C1 segment of cervical spinal cord (tissue), 14 donors: ENCODE measurements at places on chromosomes 16 and 17.

DNA sequence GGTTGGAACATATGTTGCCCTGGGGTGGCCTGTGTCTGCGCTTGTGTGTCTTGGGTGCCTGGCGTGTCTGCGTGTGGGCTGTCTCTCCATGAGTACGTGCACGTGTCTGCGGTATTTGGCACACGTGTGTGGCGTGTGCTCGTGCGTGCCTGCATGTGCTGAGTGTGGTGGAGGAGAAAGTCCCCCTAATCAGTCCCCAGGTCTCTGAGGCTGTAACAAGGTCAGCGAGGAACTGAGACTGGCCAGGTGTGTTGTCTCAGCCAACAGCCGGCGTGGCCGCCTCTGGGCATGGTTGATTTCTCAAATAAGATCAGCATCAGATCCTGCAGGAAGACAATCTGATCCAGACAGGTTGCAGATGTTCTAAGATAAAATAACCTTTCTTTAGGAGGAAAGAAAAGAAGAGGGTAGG, 3.5 kb upstream of the CPNE7 start:
- no peak for DNase-seq

DNA sequence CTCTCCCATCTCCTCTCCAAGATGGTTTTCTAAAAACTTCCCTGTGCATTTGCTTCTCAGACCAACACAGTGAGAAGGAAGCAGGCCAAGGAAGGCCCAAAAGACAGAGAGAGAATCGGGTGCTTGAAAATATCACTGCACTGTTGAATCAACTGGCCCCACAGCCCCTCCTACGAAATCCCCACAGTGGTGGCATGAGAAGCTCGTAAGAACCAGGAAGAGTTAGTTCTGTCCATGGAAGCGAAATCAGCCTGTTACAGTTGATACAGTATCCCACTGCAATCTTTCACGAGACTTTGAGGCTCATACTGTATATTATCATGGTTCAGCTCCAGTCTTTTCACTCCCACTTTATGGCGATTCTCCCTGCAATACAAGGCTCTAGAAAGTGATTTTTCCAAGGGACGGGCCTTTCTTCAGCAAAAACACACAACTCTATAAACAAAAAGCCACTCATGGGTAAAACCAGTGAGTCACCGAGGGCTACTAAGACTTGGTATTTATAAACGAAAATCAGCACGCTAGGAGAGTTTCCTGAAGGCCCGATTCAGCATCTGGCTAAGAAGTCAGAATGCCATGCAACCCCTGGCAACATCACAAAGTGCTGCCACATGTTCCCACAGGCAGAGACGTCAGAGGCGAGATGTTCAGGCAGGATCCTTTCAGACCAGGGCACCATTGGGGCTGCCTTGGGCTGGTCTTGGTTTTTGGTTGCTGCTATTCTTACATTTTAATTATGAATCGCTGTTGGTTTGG, 185.7 kb downstream of the IRX5 start:
- no peak for DNase-seq

DNA sequence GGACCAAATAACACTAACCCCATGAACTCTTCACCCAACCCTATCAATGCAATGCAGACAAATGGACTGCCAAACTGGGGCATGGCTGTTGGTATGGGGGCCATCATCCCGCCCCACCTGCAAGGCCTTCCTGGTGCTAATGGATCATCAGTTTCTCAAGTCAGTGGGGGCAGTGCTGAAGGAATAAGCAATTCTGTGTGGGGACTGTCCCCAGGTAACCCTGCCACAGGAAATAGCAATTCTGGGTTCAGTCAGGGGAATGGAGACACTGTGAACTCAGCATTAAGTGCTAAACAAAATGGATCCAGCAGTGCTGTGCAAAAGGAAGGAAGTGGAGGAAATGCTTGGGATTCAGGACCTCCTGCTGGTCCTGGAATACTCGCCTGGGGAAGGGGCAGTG, 78.9 kb downstream of the TMC6 start:
- DNase-seq = no peak

DNA sequence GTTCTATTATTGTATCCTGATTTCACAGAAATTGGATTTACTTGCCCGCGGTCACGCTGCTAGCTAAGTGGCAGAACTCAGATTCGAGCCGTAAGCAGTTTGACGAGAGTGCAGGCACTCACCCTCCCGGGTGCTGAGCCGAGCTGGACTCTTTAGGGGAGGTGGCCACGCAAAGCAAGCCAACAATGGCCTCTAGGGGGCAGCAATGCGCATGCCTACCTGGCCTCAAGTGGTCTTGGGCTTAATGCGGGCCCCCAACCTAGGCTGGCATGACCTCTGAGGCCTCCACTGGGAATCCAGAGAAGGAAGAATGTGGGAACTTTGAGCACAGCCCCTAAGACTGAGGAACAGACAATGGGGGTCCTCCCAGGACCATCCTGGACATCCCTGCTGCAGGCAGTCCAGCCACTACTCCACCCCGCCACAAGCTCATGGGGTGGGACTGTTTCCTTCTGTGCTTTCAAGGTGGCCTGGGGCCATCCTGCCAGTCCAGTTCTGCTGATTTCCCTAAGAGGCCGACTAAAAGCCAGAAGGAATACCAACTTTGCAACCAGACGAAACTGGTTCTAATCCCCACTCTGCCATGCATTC, 276.5 kb downstream of the XYLT1 start:
- no peak for DNase-seq

GRCh38 chr17:36686123-36686669, 84.8 kb downstream of the MRM1 start:
- no peak for DNase-seq

GRCh38 chr17:65055708-65056638, 567 bp downstream of the GNA13 start:
- peak; percentile 81 for DNase-seq

GRCh38 chr16:58421529-58421928, 29.3 kb downstream of the GINS3 start:
- DNase-seq = no peak

DNA sequence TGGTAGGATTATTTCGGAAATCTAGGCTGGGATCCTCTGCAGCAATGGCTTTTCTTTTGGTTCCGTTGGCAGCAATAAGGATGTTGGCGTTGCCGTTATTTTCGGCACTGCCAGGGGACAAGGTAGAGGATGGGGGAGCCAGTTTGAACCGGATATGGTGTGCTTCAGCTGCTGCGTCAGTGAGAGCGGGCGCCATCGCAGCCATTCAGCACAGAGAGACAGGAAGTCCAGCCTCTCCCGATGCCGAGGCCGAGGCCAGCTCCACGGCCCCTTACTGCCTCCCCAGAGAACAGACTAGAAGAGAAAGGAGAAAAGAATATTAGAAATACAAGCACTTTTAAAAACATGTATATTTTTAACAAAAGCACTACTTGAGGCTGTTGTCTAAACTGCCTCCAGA, 21.3 kb downstream of the KANSL1 start:
- peak; percentile 20 for DNase-seq

- no peak for DNase-seq
Observed at GRCh38 chr17:45759761-45760160, 24.4 kb upstream of the CRHR1 start.

DNA sequence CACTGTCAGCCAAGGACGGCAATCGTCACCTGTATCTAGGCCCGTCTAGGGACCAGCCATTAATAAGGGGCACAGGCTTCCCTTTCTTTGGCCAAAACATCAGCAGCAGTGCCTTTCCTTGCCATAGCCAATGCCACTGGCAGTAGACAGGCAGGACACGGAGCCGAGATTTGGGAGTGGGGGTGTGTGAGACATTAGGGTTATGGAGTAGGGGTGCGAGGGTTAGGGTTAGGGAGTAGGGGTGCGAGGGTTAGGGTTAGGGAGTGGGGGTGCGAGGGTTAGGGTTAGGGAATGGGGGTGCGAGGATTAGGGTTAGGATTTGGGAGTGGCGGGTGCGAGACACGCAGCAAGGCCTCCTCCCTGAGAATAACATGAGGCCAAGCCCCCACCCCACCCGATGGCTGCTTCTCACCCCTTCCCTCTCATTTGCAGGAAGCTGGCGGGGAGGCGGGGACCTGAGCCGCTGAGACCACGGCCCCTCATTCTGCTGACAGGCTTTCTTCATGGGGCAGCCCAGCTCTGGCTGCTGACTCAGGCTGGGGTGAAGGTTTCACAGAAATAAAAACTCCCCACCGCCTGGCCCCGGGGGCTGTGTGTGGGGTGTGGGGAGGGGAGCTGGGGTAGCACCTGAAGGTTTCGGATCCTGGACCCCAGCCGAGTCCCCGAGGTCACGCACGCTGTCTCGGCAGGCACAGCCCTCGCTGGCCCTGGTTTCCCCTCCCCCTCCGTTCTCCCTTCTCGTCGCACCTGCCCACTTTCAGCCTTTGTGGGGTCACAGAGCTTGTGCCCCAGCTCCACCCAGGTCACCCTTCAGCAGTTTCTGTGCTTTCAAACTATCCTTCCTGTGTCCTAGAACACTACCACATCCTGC, 93.8 kb downstream of the PGS1 start:
- DNase-seq = no peak

GRCh38 chr16:67278773-67279295, 498 bp upstream of the PLEKHG4 start:
- no peak for DNase-seq

DNA sequence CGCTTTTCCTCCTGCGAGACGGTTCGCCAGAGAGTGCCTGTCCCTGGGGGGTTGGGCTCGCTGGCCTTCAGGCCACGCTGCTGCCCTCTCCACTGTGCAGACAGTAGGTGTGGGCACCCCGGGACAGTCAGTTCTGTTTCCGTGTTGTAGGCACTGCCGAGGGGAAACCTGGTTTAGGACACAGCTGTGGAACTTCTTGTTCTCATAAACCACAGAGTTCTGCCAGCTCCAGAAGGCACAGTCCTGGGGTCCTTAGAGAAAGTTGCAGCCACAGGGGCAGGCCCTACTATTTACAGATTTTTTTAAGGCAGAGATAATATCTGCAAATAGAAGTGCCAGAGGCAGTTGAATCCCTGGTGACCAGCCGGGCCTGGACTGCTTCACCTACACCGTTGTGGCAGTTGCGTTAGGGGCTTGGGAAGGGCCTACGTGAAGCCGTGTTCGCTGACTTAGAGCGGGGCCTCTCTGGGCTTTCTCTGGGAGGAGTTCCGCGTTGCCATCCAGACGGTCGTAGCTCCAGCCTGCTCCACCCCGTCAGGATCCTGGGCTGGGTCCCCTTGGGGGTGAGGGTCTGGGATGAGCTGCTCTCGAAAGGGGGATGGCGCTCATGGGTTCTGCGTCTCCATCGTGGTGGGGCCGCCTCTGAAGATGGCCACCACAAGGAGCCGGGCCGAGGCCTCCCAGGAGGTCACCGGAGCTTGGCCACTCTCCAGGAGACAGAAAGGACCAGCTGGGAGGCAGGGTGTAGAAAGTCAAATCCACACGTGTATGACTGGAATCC, 126.3 kb downstream of the BANP start:
- DNase-seq = no peak

DNA sequence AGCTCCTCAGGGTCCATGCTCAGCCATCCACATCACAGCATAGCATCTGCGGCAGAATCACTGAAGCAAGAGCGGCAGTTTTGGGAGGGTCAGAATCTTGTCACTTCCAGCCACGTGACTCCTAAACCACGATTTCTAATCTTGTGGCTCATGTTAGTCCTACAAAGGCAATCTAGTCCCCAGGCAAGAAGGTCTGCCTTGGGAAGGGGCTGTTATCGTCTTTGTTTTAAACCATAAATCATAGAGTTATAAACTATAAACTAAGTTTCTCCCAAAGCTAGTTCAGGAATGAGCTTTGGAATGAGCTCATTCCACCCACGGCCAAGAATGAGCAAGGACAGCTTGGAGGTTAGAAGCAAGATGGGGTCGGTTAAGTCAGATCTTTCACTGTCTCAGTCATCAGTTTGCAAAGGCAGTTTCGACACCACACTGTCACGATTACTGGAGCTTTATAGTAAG, 20.8 kb upstream of the DNAH17 start:
- no peak for DNase-seq

- DNase-seq = peak; percentile 18
Observed at GRCh38 chr17:77316191-77316641, 175.4 kb downstream of the SEC14L1 start.

- DNase-seq = no peak
Observed at GRCh38 chr17:65228734-65229620, 91.8 kb downstream of the RGS9 start.

GRCh38 chr16:85380905-85381737, 232.0 kb upstream of the GSE1 start:
- DNase-seq = no peak

GRCh38 chr17:82870541-82870940, 30.7 kb upstream of the ZNF750 start:
- DNase-seq = no peak

DNA sequence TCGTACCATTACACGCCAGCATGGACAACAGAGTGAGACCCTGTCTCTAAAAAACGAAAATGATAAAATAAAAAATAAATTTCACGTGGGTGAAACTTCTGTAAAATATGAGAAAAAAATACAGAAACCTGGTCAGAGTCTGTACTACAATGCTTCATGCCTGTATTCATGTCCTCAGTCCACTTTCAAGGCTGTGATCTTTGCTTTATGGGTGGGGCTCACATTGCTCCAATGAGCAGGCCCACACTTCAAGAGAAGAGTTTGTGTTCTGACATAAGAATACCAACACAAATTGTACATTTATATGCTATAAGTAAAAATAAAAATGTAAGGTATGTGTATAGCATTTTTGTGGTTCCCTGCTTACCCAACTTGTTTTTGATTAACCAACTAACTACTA, 32.2 kb upstream of the ABCA3 start:
- DNase-seq = no peak

- DNase-seq = no peak
Observed at GRCh38 chr17:63984651-63985386, 12.1 kb upstream of the SCN4A start.

DNA sequence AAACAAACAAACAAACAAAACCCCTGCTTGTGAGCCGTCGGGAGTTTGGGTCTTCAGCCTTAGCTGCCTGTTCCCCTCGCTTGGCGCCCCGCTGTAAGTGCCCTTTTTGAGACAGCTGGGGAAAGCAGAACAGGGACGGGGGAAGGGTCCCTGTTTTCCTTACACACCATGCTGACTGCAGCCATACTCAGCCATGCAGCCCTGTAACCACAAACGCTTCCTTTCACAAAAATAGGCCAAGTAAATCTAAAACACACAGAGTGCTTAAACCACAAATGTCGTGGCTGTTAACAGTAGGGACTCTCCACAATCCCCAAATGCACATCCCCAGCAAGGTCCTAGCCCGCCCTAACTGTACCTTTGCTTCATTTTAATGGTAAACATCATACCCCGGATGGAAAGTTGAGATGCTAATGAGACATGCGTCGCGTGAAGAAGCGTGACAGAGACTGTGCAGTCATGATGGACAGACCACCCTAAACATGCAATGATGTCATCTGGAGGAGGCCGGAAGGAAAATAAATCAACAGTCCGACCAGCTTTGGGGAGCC, 129.9 kb downstream of the MGAT5B start:
- DNase-seq = no peak

GRCh38 chr17:63138713-63139112, 172.7 kb downstream of the TANC2 start:
- DNase-seq = no peak

DNA sequence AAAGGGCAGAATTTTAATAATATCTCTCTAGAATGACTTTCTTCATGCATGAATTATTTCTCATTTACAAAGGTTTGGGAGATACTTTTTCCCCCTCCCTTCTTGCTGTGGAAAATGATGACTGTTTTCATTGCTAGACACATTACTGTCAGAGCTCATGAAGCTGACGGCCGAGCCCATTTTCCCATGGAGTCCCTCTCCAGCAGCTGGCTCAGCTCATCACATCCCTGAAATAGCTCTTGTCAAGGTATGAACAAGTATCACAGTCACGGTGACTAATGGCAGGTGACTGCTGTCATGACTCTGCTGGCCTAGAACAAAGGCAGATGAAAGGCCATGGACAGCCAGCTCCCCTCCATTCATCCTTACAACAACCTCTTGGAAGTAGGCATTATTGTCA, 208.1 kb downstream of the ABCC12 start:
- DNase-seq = no peak

- no peak for DNase-seq
Observed at GRCh38 chr16:50272111-50272571, 5.8 kb downstream of the ADCY7 start.
